Stimulated activated CD4-positive, alpha-beta T cell treated with anti-CD3 and anti-CD28 coated beads, Interleukin-1b, Interleukin-23, amount 100 ng/mL, for 24 hours (primary cell): ENCODE measurements at places on chromosomes 12 and 14.

- DNase-seq = no peak
These were observed 144.5 kb upstream of the PLEKHG7 start for GRCh38 chr12:92558215-92558773.

GRCh38 chr12:123013185-123014095 is 33.0 kb downstream of the ARL6IP4 start:
- no peak for DNase-seq

GRCh38 chr12:104180374-104180773 is 35.2 kb upstream of the TXNRD1 start:
- DNase-seq = no peak

DNA sequence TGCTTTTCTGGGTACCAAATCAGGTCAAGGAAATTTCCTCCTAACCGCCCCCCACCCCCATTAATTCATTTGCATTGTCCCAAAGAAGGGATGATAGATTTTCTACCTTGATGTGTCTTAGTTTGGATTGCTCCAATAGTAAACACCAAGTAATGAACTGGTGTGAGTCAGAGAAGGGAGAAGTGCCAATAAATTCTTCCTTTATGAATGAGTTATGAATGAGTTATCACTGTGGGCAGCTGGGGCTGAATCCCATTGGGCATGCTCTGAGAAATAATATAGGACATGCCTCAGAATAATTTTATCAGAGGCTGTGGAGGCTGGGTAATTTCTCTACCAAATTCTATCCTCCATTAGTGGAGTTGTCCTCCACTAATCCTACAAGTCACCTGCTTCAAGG is 277.9 kb upstream of the FLRT2 start:
- no peak for DNase-seq

- no peak for DNase-seq
These were observed 43.7 kb upstream of the BDKRB2 start for GRCh38 chr14:96160913-96161310.

- DNase-seq = no peak
These were observed 42.6 kb upstream of the SYCP3 start for GRCh38 chr12:101781834-101782233.

GRCh38 chr14:73749706-73750530 is 35.7 kb upstream of the PNMA1 start:
- DNase-seq = no peak

GRCh38 chr12:112714166-112714710 is 77.3 kb upstream of the RPH3A start:
- no peak for DNase-seq

DNA sequence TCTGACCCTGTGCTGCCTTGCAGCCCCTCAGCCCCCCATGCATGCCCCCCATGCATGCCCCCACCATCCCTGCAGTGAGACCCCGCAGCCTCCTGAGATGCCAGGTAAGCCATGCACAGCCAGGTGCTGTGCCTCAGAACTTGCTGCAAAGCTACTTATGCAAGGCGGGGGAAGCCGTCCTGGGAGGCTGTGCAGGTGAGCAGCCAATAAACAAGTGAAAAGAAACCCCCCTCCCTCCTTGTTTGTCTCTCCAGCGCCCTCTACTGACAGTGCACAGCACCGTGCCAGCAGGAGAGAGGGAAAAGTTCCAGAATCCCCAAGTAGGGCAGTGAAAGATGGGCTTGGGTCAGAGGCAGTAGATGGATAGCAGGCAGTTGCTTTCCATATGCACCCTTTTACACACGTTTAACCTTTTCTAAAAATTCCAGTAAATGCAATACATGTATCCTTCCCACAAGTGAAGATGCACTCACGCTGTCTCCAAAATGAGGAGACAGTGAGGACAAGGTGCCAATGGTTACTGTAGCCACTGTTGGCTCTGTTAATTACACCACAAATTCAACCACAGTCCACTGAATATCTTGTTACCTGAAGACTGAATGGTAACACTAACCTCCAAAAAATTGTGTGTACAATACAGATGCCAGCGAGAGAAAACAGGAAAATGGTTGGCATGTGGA is 18.0 kb downstream of the TNFAIP2 start:
- DNase-seq = no peak

DNA sequence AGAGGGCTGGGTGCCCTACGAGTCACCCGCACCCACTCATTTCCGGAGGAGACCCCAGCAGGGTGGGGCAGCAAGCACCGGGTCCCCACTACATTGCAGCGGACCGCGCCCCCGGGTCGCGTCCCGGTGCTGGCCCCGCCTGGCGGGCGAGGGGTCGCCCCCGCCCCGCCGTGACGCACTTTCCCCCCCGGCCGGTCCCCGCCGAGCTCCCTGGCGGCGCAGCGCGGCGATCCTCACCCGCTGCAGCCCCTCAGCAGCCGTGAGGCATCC is 106.1 kb downstream of the PRICKLE1 start:
- DNase-seq = no peak

GRCh38 chr14:22939684-22940083 is 10.5 kb upstream of the PRMT5 start:
- DNase-seq = no peak

GRCh38 chr12:29201296-29201695 is 52.2 kb downstream of the FAR2 start:
- no peak for DNase-seq

DNA sequence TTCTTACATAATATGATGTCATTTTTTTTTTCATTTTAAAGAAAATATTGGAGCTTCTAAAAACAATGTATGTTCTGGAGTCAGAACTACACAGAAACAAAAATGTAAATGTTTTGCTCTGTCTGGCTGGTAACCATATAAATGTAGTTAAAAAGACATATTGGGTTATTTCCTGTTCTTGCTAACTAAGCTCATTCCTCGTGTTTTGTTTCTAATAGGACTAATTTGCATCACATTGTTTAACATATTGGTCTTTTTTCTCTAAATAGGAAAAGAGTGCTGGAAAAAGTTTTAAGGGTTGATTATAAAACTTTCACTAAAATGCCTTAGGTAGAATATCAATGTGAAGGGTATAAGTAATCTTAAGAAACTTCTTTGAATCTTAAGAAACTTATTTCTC is 221.3 kb downstream of the SLC6A15 start:
- no peak for DNase-seq

DNA sequence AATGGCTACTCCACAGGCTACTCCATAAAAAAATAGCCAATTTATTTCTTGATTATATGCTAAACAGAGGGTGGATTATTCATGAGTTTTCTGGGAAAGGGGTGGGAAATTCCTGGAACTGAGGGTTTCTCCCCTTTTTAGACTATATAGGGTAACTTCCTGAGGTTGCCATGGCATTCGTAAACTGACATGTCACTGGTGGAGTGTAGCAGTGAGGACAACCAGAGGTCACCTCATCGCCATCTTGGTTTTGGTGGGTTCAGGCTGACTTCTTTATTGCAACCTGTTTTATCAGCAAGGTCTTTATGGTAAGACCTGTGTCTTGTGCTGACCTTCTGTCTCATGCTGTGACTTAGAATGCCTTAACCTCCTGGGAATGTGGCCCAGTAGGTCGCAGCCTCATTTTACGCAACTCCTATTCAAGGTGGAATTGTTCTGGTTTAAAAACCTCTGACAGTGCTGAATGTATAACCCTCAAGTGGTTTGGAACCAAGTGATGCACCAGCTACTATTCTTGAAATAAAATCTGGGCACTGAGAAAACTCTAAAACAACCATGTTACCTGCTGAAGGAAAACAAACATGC is 27.7 kb downstream of the C12orf56 start:
- no peak for DNase-seq

DNA sequence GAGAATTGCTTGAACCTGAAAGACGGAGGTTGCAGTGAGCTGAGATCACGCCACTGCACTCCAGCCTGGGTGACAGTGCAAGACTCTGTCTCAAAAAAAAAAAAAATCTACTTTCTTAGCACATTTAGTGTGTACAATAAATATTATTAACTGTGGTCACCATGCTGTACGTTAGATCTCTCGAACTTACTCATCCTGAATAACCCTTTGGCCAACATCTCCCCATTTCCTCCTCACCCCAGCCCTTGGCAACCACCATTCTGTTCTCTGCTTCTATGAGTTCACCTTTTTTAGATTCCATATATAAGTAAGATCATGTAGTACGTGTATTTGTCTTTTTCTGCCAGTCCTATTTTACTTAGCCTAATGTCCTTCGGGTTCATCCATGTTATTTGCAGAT is 13.4 kb downstream of the FUT8 start:
- DNase-seq = no peak

DNA sequence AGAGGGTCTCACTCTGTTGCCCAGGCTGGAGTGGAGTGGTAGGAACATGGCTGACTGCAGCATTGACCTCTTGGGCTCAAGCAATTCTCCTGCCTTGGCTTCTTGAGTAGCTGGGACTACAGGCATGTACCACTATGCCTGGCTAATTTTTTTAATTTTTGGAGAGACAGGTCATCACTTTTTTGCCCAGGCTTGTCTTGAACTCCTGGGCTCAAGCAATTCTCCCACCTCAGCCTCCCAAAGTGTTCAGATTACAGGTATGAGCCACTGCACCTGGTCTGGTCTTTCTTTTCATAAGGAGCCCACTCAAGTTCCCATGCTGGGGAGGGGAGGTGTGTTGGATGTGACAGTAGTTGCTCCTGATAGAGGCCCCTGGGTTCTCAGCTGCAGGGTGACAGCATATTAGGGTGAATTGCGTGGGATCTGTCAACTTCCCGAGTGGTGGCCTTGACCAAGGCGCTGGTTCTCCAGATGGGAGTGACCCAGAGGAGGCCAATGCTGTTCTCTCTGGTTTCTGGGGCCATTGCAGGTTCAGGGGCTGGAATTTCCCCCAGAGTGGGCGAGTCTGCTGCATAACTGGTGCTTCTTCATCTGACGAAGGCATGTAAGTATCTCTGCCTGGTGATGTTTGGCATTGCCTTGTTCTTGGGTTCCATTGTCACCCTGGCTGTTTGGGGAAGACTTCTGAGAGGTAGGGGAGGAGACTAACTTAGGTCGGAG is 52.4 kb upstream of the ESRRB start:
- no peak for DNase-seq

DNA sequence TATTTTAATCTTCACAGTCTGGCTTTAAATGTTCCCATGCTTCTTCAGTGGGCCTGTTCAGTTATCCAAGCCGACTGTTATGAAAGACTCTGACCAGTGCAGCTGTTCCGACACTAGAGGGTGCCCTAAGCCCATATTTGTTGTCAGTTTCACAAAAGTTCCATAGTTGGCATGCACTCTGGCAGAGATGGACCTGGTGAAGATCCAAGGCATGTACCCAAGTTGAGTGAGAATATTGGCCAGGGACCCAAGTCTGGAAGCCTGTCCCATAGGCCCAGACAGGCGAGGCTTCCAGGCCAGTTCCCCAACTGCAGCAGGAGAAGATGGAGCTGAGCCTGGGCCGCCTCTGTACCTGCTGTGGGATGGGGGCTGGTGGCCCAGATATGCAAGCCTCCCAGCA is 27.4 kb upstream of the GUCY2C start:
- peak; percentile 31 for DNase-seq
